ENCODE measurements at places on chromosomes 13 and 19. TPM values are rescaled to one million over a fixed set of nuclear protein-coding genes. Genes with fewer than 3 reads are reported as not detected.

WDR87 gene
- total RNA-seq = not detected

BRSK1 gene
- not detected for total RNA-seq

KANK3 gene
- 38.8 TPM for total RNA-seq

GRCh38 chr19:11322269-11323024 is 17.0 kb downstream of the RAB3D start:
- H3K27ac ChIP-seq = peak overlapping the region; percentile 62
- H3K4me1 ChIP-seq = peaks cover 42% of the 10 kb centered on the region
- no peaks in the 10 kb centered on the region for H3K27me3 ChIP-seq
- no peaks in the 10 kb centered on the region for H3K36me3 ChIP-seq

- no peaks in the 10 kb centered on the region for H3K4me1 ChIP-seq
- no peak for DNase-seq
- H3K27me3 ChIP-seq = no peaks in the 10 kb centered on the region
- H3K36me3 ChIP-seq = no peaks in the 10 kb centered on the region
- no peak overlapping the region for H3K4me3 ChIP-seq
- no peak overlapping the region for H3K27ac ChIP-seq
Observed at GRCh38 chr13:84362777-84363176, 480.5 kb upstream of the SLITRK1 start.

DNA sequence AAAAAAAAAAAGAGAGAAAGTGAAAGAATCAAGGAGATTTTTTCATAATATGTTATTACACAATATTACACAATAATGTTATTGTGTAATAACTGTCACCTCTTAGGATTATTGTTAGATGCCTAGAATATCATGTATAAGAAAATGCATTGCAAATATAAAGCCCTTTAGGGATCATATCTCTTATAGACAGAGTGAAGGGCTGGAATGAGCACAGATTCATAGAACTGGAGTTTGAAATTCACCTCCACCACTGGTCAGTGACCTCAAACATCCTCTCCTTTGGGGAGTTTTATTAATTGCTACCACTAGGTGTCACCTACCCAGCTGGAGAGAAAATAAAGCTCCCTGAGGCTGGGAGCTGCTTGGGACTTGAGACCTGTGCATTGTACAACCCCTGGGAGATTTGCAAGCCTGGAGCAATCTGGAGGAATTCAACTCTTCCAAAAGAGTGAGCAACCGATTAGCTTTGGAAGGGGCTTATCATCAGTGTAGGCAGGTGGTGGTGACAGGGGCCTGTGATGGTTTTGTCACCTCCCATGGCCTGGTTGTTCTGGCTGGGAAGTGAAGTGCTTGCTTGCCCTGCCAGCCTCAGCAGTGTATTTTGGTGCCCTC is 30.3 kb upstream of the FRY start:
- DNase-seq = peak; percentile 9
- no peaks in the 10 kb centered on the region for H3K36me3 ChIP-seq
- H3K27ac ChIP-seq = no peak overlapping the region

- no peaks in the 10 kb centered on the region for H3K27me3 ChIP-seq
- DNase-seq = no peak
- H3K4me3 ChIP-seq = no peak overlapping the region
- H3K27ac ChIP-seq = no peak overlapping the region
Observed at GRCh38 chr13:56352901-56353300, 787.8 kb upstream of the PRR20A start.

DNA sequence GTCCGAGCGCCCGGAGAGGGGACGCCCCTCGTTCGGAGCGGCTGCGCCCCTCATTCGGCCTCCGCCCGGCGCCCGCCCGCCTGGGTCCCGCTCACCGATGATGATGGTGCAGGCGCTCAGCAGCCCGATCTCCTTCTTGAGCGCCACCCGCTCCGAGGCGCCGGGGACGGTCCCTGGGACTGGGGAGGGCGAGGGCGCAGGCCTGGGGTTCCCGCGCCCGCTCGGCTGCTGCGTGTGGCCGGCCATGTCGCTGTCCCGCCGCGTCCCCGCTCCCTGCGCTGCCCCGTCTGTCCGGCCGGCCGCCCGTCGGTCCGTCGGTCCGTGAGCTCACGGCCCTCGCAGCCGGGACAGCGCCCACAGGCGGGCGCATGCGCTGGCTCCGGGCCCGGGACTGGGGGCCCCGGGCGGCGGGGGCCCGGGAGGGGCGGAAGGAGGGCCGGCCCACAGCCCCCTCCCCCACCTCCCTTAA is at the start of gene SLC7A10:
SLC7A10 (minus strand) TSS at position 393 of the 469 bp plus-strand sequence; CDS start at position 246, 147 bp downstream.
- H3K4me1 ChIP-seq = peaks cover 15% of the 10 kb centered on the region
- no peaks in the 10 kb centered on the region for H3K36me3 ChIP-seq
- peaks cover 30% of the 10 kb centered on the region for H3K27me3 ChIP-seq
- H3K27ac ChIP-seq = no peak within 1 kb of the TSS
- peak within 1 kb of the TSS; percentile 21 for H3K4me3 ChIP-seq
- no peak for DNase-seq

- H3K4me3 ChIP-seq = no peak overlapping the region
- no peak overlapping the region for H3K27ac ChIP-seq
- DNase-seq = no peak
- H3K27me3 ChIP-seq = no peaks in the 10 kb centered on the region
- no peaks in the 10 kb centered on the region for H3K4me1 ChIP-seq
- H3K36me3 ChIP-seq = no peaks in the 10 kb centered on the region
Observed at GRCh38 chr13:79810669-79811068, 329.7 kb downstream of the NDFIP2 start.

DNA sequence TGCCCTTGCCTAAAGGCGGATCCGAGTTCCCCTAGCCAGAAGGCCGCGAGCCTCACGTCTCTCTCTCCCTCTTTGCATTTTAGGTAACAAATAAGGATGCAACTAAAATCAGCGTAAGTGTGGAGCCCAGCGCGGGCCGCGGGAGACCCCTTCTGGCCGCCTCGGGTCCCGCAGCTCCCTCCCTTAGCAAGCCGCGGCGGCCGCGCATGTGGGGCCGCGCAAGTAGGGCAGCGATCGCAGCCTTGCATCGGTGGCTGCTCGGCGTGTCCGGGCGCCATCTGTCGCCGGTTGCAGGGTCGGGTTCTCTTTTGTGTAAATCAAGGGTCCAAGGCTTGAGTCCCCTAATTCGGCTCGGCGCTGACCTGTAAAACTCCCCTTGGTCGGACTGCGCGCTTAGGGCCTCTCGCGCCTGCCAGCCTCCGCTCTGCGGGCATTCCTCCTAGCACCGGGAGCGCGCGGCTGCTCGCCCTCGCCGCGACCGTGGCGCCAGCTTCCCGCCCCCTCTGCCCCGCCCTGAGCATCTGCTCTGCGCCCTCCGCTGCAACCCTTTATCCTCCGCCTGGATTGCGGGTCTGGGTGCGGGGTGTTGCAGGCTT is 2.7 kb downstream of the VSTM2B start:
- no peak overlapping the region for H3K4me3 ChIP-seq
- H3K27ac ChIP-seq = no peak overlapping the region
- no peaks in the 10 kb centered on the region for H3K36me3 ChIP-seq
- peak; percentile 21 for DNase-seq
- peaks cover 27% of the 10 kb centered on the region for H3K4me1 ChIP-seq

GRCh38 chr13:113954046-113954835 is 19.6 kb downstream of the C13orf46 start:
- no peaks in the 10 kb centered on the region for H3K27me3 ChIP-seq
- H3K4me3 ChIP-seq = no peak overlapping the region
- no peak for DNase-seq
- H3K4me1 ChIP-seq = no peaks in the 10 kb centered on the region

- H3K27me3 ChIP-seq = no peaks in the 10 kb centered on the region
- H3K4me3 ChIP-seq = no peak overlapping the region
- DNase-seq = no peak
- H3K27ac ChIP-seq = no peak overlapping the region
Observed at GRCh38 chr13:35057858-35058257, 115.8 kb downstream of the NBEA start.

GRCh38 chr13:79997244-79997643 is 343.7 kb downstream of the SPRY2 start:
- H3K27me3 ChIP-seq = no peaks in the 10 kb centered on the region
- H3K27ac ChIP-seq = no peak overlapping the region
- no peak overlapping the region for H3K4me3 ChIP-seq

DNA sequence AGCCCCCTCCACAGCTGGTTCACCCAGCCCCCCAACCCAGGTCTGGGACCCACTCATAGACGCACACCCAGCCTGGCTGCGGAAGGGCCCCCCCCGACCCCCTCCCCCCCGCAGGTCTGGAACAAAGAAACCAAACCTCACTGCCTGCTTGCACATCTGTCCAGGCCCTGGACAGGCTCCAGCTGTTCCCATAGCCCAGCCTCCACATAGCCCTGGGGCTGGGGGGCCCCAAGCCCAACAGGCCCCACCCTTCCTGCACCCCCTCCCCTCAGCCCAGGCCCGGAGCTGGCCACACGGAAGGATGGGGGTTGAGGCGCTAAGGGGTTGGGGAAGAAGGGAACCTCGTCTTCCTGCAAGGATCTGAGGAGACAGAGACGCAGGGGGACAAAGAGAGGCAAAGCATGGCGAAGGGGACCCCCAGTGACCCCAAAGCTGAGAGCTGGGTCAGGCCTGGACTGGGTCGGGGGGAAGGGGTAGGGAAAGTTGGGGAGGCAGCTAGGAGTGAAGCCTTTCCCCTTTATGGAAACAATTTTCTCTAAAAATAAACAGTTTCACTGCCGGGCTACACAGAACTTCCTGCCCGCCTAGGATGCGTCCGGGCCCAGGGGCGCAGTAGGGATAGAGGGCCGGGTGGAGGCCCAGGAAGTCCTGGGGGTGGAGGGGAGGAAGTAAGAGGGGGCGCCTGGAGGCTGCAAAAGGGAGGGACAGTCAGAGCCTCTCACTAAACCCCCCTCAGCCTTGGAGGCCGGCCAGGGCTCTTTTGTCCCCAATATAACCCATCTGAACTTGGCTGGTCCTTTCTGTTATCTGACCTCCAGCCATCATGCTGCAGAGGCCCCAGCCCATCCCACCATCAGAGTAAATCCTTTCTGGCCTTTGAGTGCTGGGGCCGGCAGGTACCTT is 2.4 kb downstream of the KANK2 start:
- peaks cover 33% of the 10 kb centered on the region for H3K4me1 ChIP-seq
- H3K4me3 ChIP-seq = no peak overlapping the region
- no peak for DNase-seq
- H3K36me3 ChIP-seq = peaks cover 14% of the 10 kb centered on the region
- no peaks in the 10 kb centered on the region for H3K27me3 ChIP-seq
- H3K27ac ChIP-seq = peak overlapping the region; percentile 90

DNA sequence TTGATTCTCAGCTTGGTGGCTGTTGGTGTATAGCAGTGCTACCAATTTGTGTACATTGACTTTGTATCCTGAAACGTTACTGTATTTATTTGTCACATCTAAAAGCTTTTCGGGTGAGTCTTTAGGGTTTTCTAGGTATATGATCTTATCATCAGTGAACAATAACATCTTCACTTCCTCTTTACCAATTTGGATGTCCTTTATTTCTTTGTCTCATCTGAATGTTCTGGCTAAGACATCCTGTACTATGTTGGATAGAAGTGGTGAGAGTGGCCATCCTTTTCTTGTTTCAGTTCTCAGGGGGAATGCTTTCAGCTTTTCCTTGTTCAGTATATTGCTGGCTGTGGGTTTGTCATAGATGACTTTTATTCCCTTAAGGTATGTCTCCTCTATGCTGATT is 6.0 kb upstream of the ZNF738 start:
- no peak overlapping the region for H3K27ac ChIP-seq
- no peaks in the 10 kb centered on the region for H3K4me1 ChIP-seq
- H3K4me3 ChIP-seq = no peak overlapping the region
- H3K27me3 ChIP-seq = no peaks in the 10 kb centered on the region
- H3K36me3 ChIP-seq = no peaks in the 10 kb centered on the region
- DNase-seq = no peak

DNA sequence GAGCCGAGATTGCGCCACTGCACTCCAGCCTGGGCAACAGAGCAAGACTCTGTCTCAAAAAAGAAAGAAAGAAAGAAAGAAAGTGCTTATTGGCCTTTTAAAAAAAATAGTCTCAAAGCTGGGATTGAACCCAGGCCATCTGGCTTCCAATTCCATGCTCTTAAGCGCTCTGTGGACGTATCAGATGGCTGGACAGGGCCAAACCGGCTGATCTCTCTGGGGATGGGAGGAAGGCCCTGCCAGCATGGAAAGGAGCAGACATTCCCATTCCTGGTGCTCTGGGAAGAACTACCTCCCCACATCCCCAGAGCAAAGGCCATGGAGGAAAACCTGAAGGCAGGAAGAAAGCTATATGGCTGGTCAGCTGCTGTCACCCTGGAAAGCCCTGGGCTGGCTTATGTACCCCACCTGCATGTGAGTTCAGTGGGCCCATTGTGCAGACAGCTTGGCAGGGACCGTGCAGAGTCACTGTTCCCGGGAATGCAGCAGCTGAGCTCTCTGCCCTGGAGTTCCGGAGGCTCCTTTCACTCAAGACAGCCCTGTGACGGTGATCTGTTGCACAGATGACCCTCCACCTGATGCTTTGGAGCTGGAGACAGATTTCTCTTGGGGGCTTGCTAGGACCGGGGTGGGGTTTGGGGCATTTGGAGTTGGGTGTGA is 84.3 kb downstream of the SIPA1L3 start:
- H3K27ac ChIP-seq = peak overlapping the region; percentile 14
- H3K36me3 ChIP-seq = no peaks in the 10 kb centered on the region
- DNase-seq = no peak
